ENCODE measurements at places on chromosomes 3 and 15.
A peak's percentile ranks its signal among the peaks of the same experiment; 100 is the strongest.

DNA sequence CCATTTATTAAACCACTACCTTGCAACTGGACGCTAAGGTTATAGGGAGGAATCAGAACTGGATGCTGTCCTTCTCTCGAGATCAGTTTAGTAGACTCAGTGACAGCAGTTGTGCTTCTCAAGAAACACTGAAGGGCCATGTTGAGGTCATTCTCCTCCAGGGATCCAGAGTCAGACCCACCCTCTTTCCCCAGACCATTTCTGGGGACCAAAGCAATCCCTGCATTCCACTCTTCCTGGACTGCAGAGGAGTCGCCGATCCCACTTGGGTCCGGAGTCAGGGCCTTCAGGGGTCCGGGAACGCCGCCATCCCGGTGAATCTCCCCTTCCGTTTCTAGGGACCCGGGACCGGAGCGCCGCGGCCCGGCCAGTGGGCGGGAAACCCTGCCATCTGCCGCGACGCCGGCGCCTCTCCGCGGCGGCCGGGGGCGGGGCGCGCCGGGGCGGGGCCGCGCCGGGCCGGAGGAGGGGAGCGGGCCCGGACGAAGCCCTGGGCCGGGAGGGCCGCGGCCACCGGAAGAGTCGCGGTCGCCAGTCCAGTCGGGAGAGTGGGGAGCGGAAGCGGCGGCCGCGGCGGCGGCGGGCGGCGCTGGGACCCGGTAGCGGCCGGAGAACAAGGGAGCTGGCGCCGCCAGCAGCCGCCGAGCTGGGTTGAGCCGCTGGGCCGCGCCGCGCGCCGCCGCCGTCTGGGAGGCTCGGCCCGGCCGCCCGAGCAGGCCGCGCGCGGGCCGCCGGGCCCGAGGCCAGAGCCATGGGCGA is at the start of gene DVL3:
Gene DVL3 (plus strand): TSS at position 493 of the 759 bp plus-strand sequence. CDS start 259 bp downstream, at position 752.
- DNase-seq, result peak; percentile 74

DNA sequence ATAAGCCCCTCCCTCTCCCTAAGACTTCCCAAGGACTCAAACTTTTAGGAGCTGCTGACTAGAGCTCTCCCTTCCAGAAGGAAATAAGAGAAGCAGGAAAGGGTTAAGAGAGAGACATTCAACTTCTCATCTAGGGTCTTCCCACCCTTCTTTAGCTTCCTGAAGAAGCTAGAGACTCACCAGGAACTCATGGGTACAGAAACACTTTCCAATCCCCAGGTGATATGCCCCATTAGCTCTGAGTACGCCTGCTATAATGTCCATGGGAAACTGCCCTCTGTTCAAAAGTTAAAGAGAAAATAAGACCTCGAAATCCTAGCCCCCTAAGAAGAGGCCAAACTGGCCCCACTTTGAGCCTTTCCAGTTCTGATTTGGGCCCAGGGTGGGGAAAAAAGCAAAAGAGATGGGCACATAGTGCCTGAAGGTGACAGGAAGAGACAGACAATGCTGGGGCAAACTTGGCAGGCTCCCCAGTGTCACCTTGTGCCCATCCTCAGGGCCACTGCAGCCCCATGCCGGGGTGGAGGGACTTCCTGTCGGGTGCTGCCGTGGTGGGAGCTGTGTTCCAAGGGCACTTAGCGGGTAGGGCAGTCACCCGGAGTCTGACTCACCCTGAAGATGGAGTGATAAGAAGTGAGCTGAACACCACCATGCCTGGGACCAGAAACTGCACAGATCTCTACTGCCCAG is 29.5 kb downstream of the CCDC12 start:
- DNase-seq, result peak; percentile 59

DNA sequence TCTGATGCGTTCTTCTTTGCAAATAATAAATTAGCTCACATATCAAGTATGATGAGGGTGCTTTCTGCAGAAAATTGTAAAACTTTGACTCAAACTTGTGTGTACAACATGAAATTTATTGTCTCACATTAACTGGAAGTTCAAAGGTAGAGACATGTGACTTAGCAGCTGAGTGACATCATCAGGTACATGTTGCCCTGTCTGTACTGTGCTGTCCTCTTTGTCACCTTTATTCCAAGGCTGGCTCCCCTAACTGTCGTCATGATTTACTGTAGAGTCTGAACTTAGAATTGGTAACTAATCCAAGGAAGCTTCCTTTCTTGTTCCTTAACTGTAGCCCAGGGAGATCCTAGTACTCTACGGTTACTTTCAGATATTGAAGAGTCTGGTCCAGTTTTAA is 12.3 kb upstream of the FSIP1 start:
- no peak for DNase-seq

GRCh38 chr3:157872902-157873301 is 233.3 kb downstream of the SHOX2 start:
- DNase-seq, result no peak

- no peak for DNase-seq
Measured at GRCh38 chr3:85303156-85303555, 344.4 kb downstream of the CADM2 start.

DNA sequence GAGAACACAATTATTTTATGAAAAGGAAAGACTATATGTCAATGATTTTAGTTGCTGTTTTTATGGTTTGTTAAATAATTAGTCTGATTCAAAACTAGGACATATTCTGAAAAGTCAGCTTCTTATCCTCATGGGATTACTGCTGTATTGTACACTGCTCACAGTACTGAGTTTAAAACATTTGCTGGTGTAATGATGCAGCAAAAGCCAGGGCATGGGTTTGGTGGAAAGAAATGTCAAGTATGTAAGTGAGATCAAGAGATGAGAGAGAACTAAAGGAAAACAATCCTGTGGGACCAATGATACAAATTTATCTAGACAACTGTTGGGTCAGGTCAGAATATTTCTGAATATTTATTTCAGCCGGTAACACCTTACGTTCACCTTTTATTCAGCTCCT is 210.1 kb upstream of the ARHGEF26 start:
- DNase-seq, result no peak

DNA sequence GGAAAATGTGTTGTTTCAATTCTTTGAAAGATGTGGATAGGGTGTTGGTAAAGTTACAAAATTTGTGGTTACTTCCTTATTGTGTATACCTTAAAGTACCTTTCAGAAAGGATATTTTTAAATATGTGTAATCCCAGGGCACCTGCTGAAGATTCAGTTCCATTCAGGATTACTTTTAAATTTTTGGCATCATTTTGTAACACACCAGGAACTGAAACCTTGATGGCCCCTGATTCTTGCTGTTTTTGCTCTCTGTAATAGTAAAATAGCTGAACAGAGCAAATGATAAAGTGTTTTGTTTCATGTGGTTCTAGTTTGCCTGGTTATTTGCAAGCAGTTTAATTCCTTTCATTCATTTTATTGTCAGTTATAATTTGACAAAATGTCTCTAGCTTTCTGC is 160.9 kb downstream of the KLHL25 start:
- no peak for DNase-seq

DNA sequence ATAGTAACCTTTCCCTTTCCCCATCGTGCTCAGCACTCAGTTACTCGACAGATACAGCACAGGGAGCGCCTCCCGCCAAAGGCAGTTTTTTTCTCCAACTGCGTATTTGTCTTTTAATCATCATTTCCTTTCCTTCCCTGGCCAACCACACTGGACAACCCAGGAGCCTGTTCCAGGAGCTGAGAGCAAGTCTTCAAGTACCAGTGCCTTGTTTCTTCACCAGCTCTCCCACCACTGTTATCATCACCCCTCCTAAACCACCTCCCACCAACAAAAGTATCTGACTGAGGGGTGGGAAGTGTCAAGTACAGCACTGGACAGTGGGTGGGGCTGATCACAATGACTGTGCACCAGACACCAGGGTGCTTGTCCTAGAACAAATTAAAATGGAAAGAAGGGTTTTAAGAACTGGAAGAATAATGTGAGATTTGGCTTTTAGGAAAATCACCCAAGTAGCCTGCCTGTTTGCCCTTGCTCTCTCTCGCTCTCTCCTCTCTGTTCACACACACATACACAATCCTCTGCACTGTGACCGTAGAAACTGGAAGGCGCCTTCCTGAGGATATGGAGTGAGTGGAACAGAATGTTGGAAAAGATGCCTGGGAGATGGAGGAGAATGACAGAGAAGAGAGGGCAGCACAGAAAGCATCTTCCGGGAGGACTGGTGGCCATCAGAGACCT is 126.3 kb downstream of the TNIK start:
- no peak for DNase-seq

- DNase-seq, result no peak
Measured at GRCh38 chr15:41207687-41208448, 22.7 kb downstream of the EXD1 start.

- no peak for DNase-seq
Measured at GRCh38 chr3:31704591-31705179, 172.0 kb downstream of the STT3B start.

DNA sequence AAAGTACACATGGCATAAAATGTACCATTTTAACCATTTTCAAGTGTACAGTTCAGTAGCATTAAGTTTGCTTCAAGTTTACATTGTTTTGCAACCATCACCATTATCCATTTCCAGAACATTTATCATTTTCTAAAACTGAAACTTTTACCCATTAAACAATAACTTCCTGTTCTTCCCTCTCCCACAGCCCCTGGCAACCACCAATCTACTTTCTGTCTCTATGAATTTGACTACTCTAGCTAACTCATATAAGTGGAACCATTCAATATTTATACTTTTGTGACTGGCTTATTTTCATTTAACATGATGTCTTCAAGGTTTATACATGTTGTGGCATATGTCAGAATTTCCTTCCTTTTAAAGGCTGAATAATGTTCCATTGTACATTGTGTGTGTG is 19.9 kb downstream of the TMEM62 start:
- no peak for DNase-seq

GRCh38 chr15:91318516-91318915 is 218.5 kb downstream of the SV2B start:
- no peak for DNase-seq

DNA sequence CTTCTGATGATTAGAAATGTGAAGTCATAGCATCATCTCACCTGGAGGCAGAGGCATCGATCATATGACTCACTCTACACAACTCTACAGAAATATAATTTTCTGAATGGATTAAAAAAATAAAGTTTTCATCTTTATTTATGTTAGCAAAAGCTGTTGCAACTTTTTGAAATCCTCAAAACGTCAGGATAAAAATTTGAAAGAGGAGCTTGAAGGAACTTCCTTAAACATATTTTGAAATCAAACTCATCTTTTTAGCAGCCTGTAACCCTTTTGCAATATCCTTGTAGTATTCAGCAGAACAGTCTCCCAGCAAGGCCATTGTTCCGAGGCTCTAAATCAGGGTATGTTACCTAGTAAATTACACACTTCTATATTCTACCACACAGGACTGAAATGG is 985.4 kb downstream of the PLOD2 start:
- no peak for DNase-seq

DNA sequence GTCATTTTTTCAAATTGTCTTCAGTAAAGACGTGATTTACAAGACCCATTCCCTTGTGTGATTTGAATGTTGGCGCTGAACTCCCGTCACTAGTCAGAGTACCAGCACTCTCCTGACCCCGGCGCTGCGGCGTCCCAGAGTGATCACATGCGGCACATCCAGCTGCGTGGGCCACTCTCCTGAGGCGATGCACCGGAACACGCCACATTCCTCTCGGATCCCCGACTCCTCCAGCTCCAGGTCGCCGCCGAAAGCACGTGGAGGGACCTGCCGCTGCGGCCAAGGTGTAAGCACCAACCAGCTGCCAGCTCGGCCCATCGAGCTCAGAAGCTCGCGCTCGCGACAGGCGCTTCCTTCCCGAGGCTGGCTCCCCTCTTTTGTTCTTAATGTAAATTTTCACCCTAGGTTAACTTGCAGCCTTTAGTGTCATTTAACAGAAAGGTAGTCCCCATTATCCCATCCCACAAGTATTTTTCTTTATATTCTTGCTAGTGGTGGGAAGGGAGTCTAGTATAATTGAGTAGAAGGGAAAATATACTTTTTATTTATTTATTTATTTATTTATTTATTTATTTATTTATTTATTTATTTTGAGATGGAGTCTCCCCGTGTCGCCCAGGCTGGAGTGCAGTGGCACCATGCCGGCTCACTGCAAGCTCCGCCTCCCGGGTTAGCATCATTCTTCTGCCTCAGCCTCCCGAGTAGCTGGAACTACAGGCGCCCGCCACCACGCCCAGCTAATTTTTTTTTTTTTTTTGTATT is 61.7 kb upstream of the VGLL3 start:
- no peak for DNase-seq

DNA sequence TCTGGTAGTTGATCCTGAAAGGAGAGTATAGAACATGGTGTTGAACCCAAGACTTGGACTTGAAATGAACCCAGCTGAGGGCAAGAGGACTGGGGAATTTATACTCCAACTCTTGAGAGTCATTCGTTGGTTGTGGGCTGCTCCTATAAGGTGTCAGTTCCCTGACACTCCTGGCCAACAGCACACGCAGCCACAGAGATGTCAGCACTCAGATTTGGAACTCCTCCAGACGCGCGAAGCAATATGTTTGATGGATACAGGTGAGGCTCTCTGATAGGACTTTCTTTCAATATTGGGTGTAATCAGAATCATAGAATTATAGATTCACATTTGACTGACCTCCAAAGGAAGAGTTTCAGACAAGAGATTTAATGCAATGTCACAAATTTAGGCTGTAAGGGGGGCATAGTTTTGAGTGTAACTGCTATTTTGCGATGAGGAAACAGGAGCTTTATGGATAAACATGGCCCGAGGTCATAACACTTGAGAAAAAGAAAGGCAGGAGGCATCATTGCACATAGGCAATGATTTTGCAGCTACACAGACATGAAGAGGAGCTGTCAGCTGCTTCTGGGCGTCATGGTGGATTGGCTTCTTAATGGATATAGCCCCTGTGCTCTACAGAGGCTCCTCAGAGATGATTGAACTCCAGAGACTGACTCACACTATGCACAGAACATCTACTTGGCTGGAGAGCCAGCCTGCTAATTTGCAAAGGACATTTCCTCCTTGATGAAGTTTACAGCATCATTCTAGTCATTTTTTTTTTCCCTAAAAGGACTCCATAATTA is 569.2 kb upstream of the RGMA start:
- DNase-seq, result no peak

DNA sequence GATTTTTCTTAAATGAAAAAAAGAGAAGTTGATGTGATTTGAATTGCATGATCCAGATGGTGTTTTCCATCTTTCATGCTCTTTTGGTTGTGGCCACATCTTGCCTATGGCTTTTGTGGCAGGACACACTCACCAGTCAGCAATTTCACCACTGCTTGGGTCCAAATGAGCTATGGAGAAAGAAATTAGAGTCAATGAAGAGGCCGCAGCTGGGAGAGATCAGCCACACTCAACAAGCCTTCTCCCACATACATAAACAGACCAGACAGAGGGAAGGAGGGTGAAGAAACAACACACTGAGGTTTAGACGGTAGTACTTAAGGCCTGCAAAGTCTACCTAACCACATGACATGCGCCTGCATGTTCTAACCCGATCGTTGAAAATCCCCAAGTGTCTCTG is 110.7 kb upstream of the CDIN1 start:
- DNase-seq, result no peak

GRCh38 chr3:33578325-33579177 is 138.3 kb upstream of the UBP1 start:
- DNase-seq, result no peak

- no peak for DNase-seq
Measured at GRCh38 chr15:69555080-69555479, 102.5 kb downstream of the RPLP1 start.

DNA sequence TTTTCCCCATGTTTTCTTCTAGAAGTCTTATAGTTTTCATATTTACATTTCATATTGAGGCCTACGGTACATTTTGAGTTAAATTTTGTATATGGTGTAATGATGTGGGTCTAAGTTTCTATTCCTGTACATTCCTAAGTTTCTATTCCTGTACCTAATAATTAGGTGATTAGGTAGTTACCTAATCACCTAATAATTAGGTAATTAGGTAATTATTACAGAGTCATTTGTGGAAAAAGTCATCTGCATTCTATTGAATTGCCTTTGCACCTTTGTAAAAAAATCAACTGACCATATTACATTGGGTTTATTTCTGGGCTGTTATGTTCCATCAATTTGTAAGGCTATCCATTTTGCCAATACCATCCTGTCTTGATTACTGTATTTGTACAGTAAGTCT is 37.1 kb downstream of the MAP4 start:
- no peak for DNase-seq
